ENCODE measurements at places on chromosomes 12 and 14.

DNA sequence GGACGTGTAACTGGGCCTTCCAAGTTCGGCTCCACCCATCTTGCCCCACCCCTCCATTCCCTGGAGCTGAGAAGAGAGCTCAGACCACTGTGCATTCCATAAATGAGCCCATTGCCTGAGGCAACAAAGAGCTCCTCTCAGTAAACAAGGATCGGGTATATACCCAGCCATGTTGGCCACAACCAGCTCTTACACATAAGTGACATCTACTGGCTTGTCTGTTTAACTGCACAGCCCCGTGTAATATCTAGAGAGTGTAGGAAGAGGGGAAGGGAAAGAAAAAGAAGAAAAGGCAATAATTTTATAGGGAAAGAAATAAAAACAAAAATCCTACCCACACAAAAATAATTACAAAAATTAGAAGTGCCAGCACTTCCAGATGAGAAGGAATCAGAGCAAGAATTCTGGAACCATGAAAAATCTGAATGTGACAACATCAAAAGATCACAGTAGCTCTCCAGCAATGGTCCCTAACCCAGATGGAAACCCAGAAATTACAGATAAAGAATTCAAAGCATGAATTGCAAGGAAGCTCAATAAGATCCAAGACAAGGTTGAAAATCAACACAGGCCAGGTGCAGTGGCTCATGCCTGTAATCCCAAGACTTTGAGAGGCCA lies 308.1 kb downstream of the RPAP3 start:
- no peak for DNase-seq

GRCh38 chr14:59389936-59390335 lies 75.2 kb downstream of the GPR135 start:
- no peak for DNase-seq

GRCh38 chr14:91225025-91225424 lies 19.5 kb downstream of the GPR68 start:
- DNase-seq = no peak

- DNase-seq = no peak
Observed at GRCh38 chr14:69181491-69181890, 9.8 kb upstream of the EXD2 start.

DNA sequence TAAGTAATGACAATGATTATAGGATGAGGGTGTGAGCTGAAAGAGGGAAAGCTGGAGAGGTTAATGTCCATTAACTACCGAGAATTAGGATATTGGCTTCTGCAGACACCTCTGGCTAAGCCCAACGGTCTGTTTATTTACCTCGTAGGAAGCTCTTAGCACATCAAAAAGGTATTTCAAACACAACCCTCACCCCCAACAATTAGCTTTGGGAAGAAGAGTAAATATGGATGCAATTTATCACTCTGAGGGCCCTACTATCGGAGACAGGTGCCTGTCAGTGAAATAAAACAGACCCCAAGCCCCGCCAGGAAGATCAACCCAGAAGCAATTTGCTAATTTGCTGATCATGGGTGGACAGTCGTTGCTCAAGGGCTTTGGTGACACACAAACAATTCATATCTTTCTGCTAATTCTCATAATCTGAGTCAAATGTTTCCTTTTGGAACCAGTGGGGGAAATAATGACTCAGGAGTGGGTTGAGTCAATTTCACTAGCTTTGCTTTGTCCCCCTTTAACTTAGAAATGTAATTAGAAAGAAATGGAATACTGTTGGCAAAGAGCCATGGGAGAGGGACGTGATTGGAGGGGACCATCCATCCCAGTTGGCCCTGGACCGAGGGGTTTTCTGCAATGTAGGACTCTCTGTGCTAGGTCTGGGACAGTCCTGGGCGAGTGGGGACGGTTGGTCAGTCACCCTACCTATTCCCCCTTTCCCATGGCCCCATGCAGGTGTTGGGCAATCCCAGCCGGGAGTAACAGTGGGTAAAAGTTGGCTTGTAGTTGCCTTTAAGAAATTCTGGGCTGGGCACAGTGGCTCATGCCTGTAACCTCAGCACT lies 99.1 kb upstream of the MED13L start:
- no peak for DNase-seq

GRCh38 chr12:109844091-109844490 lies 10.9 kb upstream of the TRPV4 start:
- DNase-seq = no peak

DNA sequence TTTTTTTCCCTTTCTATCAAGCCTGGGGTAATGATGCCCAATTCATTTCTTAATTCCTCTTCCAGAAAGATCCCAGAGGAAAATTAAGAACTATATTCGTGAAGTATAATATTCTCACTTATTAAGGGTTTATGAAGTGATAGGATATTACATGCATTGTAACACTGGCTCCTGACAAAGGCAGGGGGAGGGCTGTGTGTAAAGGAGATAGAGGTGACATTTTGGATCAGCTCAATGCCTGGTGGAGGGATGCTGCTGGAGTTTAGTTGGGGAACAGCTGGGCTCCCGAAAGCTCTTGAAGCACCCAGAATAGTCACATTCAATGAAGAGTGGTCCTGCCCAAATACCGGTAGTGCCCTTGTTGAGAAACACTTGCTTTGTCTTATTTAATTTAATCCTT lies 774 bp downstream of the SERPINA11 start:
- DNase-seq = no peak

- DNase-seq = no peak
Observed at GRCh38 chr12:26748741-26749431, 84.1 kb downstream of the ITPR2 start.

- DNase-seq = no peak
Observed at GRCh38 chr14:97215263-97215969, 418.2 kb downstream of the VRK1 start.

DNA sequence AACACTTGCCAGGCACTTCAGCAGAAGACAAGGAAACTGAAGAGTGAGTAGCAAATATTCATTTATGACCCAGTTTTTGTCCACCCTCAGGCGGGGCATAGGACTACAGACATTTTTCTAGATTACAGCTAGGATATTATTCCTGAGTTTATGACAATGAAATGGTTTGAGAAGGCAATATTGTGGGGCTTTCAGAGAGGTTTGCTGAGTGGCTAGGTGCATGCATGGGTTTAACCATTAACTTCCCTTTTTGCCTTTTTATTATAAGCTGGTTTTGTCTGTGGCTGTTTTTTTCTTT lies 104.0 kb upstream of the BCAT1 start:
- DNase-seq = no peak

GRCh38 chr12:19186722-19187661 lies 57.5 kb downstream of the PLEKHA5 start:
- DNase-seq = no peak

DNA sequence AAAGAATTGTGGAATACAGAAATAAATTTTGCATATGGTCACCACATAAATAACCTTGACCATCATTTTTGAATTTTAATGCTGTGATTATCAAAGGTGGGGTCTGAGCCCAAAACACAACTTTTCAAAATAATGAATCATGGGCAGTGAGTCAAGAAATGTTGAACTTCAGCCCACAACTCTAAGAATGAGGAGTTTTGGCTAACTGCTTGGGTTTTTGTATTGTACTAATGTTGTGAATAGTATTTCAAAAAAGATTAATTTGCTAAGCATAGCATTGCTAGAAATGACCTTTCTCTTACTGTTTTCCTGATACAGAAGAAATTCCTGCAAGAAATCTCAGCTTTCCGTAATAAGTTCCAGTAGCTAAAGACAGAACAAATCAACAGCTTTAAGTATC lies 24.4 kb upstream of the YARS2 start:
- DNase-seq = no peak

GRCh38 chr14:47674148-47674542 lies 1.3 kb downstream of the MDGA2 start:
- no peak for DNase-seq

GRCh38 chr14:104559028-104559803 lies 20.3 kb upstream of the C14orf180 start:
- no peak for DNase-seq

DNA sequence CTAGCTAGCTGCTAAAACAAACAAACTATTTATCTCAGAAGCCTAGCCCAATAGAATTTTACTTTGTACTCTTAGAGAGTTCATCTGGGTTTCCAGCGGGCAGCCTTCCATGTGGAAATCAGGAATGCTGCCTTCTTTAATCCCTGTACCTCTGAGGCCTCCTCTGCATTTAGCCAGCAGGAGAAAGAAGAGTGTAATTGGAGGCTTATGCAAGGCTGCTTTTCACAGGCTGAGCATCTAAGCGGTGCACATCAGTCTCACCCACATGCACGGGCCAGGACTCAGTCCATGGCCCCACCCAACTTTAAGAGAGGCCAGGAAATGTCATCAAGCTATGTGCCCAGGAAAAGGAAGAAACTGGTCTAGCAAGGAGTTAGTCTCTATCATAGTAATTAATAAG lies 14.0 kb upstream of the PTGDR start:
- DNase-seq = no peak

DNA sequence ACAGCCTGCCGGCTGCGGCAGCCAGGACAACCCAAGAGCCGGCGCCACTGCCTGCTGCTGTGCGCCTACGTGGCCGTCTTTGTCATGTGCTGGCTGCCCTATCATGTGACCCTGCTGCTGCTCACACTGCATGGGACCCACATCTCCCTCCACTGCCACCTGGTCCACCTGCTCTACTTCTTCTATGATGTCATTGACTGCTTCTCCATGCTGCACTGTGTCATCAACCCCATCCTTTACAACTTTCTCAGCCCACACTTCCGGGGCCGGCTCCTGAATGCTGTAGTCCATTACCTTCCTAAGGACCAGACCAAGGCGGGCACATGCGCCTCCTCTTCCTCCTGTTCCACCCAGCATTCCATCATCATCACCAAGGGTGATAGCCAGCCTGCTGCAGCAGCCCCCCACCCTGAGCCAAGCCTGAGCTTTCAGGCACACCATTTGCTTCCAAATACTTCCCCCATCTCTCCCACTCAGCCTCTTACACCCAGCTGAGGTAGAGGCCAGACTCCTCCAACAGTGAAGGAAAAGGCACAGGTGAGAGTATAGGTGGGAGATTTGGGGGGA lies 10.3 kb downstream of the ZBTB39 start:
- DNase-seq = no peak

- no peak for DNase-seq
Observed at GRCh38 chr14:105116451-105117256, 51.4 kb upstream of the GPR132 start.

DNA sequence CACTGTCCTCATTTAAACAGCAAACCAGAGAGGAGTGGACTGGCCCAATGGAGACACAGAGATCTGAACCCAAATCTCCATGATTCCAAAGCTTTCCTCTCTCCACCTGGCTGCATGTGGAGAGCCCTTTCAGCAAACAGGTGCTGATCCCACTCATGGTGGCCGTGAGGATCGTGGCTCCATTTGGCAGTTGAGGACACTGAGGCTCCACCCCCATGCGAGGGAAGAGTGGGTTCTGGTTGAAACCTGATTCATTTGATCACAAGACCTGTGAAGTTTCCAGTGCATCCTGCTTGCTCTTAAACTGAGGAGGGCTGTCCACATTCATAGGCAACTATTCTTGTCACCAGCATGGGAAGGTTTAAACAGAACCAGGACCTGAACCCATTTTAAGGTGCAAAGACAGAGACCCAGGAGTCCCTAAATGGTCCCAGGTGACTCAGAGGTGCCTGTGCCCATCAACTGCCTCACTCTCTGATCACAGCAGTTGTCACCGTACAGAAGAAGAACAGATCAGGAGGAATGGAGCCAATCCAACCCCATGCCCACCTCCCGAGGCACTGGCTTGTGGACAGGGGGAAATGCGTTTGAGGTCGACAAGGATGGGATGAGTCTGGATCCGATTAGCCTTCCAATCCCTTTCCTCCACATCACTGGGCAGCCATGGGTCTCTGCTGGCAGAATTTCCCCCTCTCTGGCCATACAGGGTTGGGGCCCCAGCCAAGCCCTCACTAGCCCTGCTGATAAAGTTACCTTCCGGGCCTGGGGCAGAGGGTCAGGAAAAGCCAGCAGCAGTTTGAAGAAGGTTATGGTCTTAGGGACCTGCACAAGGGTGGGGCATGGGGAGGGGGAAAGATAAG lies 45.5 kb upstream of the BCL11B start:
- DNase-seq = no peak

- DNase-seq = no peak
Observed at GRCh38 chr14:78319887-78320635, 149.9 kb downstream of the NRXN3 start.

DNA sequence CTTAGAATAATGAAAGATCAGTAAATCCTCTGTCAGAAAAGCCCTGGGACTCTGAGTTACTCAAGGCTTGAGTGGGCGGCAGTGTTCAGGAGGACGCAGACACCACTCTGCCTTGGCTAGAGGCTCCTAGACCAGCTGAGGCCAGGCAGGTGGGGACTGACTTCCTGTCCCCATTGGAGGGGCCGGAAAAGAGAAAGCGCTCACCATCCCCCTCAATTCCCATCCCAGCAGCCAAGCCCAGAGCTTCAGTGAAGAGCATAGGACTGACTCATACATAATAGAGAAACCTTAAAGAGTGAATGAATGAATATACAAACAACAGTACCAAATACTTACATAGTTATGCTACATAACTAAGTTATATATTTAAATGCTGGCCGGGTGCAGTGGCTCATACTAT lies 62.0 kb downstream of the PLEKHG7 start:
- DNase-seq = no peak

DNA sequence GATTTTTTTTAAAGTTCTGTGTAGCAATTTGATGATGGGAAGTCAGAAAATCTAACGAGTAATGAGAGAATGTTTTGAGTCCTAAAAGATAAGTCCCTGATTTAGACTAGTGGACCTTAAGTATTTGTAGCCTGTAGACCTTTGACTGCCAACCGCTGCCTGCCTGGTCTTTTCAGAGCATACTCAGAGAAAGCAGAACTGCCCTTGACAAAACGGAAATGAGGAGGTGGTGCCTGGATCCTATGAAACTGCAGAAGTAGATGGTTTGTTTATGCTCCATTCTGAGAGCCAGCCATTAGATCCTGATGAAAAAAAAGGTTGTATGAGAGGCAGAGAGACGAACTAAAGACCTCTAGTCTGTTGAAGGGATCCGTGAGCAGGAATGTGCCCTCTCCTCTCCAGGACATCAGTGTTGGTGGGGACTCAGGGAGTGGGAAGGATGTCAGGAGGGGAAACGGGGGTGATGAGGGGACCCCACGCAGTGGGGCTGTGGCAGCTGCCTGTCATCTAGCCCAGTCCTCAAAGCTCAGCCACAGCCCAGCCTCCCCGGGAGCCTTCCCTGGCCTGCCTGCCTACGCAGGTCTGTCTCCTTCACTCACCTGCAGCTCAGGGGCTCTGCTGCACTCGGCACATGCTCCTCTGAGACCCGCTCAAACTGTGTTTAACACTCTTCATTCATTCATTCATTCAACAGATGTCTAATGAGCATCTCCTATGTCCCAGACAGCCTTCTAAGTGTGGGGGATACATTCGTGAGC lies 447.5 kb downstream of the AACS start:
- no peak for DNase-seq

DNA sequence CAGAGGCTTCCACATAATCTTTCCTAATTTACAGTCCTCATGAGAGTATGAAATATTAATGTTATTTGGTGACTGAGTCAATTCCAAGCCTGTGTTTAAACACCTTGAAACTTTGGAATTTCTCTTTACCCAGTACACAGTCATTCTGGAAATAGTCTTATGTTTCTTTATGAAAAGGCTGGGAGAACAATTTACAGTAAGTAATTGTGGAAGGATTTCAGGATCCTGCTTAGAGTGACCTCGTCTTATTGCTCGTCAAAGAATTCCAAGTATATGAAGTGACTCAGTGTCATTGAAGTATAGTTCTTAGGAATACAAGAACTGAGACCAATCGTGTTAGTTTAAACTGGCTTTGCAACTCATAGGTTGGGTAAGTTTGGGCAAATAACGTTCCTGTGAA lies 634.2 kb downstream of the SLC16A7 start:
- DNase-seq = no peak

GRCh38 chr12:70444903-70445302 lies 78.8 kb downstream of the KCNMB4 start:
- no peak for DNase-seq

- DNase-seq = no peak
Observed at GRCh38 chr12:6603095-6603567, 4.0 kb downstream of the CHD4 start.

Data from esophagus squamous epithelium (tissue), 5 donors.